PC-9 (cell line): ENCODE measurements at places on chromosomes 1 and 21.

- DNase-seq = no peak
Observed at GRCh38 chr1:31715873-31716220, 12.0 kb upstream of the COL16A1 start.

GRCh38 chr1:94528299-94528698 is 13.3 kb downstream of the F3 start:
- DNase-seq = peak; percentile 40

DNA sequence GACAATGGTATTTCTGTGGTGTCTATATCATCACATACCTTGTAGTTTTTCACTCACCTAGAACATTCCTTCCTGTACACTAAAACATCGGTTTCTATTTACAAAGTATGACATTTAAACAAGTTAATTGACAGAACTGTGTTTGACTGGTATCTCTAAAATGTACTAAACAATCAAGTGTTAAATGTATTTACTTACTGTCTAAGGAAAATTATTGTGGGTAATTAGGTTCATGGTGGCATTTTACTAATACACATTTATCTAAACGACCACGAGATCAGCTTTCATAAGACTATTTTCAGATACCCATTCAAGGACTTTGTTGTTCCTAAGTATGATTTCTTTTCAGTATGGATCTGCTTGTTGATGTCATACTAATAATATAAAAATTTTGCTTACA is 115.2 kb downstream of the ADGRL2 start:
- DNase-seq = no peak

GRCh38 chr21:35340273-35340672 is 291.2 kb upstream of the RUNX1 start:
- no peak for DNase-seq

DNA sequence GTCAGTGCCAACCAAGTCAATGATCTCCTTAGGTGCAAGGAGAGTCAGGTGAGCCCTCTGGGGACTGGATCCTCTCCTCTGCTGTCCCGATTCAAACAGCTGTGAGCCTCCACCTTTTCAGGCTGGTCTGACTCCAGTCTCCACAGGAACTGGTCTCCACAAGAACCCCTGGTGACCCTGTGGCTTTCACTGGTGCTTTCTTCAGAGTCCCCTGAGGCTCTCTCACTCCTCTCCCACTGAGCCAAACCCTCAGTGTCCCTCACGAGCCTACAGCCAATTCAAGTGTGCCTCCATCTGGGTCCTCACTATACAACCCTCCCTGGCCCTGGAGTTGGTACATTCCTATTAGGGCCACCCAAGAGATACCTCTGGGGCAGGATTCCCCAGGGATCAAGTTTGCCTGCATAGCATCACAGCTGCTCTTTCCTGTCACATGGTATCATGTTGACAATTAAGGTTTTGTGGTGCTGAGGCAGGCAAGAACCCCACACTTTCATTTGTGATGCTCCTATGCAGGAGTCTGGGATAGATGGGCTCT is 5.2 kb upstream of the NGF start:
- DNase-seq = no peak

DNA sequence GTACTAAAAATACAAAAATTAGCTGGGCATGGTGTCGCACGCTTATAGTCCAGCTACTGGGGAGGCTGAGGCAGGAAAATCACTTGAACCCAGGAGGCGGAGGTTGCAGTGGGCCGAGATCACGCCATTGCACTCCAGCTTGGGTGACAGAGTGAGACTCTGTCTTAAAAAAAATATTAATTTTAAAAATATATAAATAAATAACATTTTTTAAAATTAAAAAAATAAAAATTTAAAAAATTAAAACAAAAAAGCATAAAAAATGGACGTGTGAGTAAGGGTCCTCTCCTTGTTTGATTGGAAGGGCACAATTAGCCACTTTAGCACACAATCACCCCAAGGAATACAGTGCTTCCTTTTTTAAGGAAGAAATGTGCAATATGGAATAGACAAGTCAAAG is 18.6 kb downstream of the EBNA1BP2 start:
- no peak for DNase-seq

DNA sequence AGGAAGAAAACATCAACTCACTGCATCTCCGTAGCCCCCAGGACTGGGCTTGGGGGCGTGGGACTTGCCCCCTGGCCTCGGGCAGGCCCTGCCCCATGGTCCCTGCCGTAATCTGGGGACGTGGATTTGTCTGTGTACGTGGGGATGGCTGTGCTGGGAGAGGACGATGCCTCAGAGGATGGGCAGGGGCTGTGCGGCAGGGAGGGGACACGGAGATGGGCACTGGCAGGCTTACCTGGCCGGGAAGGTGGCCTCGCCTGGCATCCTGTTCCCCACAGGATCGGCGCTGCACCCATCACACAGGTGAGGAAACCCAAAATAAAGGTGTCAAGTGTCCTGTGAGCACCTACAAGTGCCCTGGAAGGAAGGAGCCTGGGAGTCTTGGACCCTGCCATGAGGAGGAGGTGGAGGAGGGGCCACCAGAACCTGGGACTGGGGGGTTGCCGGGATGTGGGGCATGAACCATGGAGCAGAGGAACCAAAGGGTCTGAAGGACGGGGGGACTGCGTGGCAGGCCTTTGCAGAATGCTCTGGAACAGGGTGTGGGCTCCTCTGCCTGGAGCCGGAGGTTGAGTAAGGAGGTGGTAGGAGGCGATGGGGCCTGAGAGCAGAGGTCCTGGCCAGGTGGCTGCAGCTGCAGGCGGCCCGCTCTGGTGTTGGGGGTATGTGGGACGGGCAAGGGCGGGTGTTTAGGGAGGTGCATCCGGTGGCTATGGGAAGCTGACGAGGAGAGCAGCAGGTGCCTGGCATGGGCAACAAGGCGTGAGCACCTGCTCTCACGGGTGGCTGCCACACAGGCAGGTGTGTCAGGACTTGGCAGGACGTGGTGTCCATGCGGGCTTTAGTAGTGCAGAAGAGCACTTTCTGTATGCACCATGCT is 27.8 kb upstream of the LRRC3 start:
- DNase-seq = no peak

GRCh38 chr1:111099289-111099688 is 40.6 kb downstream of the DRAM2 start:
- DNase-seq = peak; percentile 58

- DNase-seq = peak; percentile 48
Observed at GRCh38 chr1:16235944-16236510, 956 bp downstream of the CPLANE2 start.

DNA sequence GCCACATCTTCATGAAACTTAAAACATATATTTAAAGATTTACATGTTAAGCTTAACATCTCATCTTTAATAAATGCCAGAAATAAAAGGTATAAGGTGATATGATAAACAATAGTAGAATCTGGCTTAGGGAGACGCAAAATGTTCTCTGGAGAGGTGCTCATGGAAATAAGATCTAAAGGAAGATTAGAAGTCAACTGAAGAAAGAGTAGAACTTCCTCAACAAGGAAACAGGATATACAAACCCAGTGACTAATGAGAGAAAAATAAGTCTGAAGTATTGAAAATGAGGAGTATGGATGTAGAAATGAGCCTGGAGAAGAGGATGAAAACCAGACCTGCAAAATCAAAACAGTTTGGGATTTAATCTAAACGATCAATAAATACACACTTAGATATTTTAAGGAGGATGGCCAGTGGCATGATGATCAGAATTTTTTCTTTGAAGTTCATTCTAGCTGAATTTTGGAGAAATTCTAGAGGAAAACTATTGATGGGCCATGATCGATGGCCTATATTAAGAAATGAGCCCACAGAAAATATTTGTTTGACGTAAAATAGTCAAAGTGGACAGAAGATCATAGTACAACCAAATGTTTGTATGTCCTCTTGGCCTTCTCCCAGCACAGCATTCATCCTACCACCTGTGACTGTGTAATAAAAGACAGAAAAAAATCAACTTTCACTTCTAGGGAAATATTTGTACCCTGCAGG is 387.9 kb upstream of the PTBP2 start:
- DNase-seq = no peak

DNA sequence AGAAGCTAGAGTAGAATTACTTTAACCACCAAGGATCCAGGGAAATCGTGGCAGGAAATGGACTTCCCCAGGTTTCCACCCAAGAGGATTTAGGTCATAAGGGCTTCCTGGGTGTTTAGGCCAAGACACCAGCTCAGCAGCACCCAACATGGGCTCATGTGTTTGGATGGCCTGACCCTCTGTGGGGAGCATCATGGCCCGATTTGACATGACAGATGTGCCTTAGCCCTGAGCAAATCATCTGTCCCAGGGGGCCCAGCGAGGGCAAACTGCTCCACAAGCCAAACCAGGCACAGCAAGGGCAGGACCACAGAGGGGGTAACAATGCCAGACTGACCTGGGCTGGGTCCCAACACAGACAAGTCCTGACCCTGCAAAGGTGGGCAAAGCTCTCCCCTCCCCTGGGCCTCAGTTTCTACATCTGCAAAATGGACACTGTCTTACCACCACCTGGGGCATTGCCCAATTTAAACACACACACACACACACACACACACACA is 232.8 kb downstream of the MATN1 start:
- no peak for DNase-seq

DNA sequence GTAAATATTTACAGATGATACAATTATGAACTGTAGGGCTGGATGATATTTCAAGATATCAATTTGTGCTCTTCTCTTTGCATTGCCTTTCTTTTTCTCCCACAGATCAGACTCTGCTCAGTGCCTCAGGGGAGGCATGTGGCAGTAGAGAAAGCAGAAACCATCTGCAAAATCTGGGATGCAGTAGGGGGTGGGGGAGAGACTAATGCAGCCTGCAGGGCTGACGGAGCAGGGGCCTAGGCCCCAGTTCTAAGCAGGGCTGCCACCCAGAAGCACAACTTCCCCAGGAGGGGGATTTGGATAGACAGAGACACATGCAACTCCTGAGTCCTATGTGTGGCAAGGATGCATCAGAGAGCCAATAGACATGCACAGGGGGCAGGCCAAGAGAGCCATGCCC is 511.6 kb downstream of the SMYD3 start:
- DNase-seq = no peak

- DNase-seq = no peak
Observed at GRCh38 chr1:225635649-225636048, 17.3 kb downstream of the ENAH start.

DNA sequence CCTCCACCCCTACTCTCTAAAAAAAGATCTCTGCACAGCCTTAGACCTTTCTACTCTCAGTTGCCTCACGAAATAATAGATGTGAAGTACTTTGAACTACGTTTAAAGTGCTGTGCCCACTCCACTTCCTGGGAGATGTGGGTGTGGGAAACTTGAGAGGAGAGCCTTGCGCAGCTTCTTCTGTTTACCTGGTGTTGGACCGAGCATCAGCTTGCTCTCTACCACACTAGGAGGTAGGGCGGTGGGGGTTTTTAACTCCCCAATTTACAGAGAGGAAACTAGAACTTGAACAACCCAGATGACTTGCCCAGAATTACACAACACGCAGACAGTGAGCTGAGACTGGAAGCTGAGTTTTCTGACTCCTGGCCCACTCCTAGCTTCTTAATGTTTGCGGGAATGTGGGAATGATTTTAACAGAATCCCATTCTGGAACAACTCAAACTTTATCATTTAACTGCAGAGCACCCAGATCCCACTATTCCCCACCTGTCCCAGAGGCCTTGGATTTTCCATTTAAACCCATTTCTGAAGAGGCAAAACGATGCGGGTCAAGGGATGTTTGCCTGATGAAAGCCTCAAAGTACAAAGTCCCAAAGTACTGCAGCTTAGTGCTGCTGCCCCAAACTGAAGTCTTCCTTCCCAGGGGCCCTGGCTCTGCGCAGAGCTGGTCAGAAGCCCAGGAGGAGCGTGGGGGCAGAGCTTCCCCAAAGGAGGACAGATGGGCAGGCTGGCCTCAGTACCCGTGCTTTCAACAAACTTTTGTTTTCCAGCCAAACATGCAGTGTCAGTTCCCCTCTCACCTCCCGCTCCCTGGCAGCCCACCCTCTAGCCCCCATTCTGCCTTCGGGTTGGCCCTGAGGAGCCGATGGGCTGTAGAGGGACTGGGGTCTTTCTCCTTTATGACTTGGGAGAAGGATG is 19.0 kb downstream of the BTG2 start:
- DNase-seq = no peak

- no peak for DNase-seq
Observed at GRCh38 chr1:2552189-2552588, 4.0 kb upstream of the TNFRSF14 start.

GRCh38 chr1:91273875-91274274 is 130.8 kb downstream of the HFM1 start:
- no peak for DNase-seq

DNA sequence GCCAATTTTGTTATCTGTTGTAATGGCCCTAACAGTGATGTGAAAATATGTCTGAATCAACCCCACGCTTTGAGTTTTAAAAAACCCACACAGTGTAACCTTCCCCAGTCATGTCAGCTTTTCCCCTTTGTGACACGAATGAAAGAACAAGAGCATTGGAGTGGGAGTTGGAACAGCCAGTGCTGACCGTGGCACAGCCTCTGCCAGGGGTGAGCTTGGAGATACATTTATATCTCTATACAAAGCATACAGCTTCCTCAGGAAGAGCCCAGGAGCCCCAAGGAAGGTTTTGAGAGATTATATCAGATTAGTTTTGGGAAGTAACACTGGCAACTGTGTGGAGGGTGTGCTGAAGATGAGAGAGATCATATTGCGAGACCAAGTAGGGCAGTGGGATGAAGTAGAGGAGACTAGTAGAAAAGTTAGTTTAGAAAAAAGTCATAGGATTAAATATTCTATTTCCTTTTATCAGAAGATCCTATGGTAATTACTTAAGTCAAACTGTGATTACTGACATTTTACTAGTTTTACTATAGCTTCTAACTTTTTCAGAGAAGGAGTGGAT is 15.9 kb downstream of the LRRC8B start:
- DNase-seq = no peak

DNA sequence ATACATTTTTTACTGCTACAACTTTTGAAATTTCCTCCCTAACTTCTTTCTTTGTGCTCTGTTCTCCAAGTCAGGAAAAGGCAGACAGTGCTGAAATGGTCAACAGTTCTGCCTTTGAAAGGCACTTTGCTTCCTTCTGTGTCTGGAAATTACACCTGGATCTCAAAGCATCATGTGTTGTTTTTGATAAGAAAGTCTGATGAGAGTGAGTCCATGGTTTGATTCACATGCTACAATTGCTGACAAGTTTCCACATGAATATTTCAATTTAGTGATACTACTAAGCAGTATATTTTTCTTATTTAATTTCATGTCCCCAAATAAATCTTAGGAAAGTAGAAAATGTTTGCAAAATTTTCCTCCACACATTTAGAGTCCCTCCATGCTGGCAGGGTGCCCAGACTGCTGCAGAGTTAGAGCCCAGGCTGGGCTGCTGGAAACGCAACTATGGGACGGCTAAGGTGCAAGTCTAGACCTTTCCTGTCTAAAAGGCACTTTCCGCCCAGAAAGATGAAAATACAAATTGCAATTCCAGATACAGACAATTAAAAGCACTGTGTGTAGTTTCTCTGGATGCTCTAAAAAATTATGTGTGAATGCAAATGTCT is 96.6 kb upstream of the RUNX1 start:
- DNase-seq = no peak

- no peak for DNase-seq
Observed at GRCh38 chr1:214251354-214251753, 29.6 kb upstream of the SMYD2 start.
